Fibroblast of skin of scalp (primary cell): ENCODE measurements at places on chromosomes 2 and 18.

GRCh38 chr2:130300258-130300969, 42.3 kb upstream of the IMP4 start:
- no peak for DNase-seq

DNA sequence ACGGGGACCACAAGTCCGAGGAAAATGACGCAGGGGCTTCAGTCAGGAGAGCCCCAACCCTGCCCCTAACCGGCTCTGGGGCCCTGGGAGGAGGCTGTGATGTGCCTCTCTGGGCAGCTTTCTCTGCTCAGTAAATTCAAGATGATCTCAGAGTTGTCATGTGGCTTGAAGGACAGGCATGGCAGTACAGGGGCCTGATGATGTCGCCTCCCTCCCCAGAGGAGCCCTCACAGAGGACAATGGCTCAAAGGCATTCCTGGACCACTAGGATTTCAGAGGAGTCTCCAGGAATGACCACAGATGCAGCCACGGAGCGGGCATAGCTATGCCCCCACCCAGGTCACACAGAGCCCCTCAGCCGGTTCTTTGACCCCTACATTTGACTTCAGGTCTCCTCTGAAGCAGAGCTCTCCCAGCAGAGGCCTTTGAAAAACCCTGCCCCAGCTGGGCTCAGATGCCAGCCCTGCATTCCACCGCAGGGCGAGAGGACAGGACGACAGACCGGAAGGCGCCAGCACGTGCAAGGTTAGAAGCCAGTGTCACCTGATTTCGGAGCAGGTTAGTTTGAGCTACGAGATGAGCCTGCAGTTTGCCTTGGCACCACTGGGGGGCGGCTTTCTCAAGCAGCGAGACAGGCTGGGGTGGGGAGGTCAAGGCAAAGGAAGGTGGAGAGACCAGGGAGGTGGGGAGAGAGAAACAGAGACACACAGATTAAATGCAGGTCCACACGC, 39.2 kb downstream of the BIN1 start:
- DNase-seq: peak; percentile 58

DNA sequence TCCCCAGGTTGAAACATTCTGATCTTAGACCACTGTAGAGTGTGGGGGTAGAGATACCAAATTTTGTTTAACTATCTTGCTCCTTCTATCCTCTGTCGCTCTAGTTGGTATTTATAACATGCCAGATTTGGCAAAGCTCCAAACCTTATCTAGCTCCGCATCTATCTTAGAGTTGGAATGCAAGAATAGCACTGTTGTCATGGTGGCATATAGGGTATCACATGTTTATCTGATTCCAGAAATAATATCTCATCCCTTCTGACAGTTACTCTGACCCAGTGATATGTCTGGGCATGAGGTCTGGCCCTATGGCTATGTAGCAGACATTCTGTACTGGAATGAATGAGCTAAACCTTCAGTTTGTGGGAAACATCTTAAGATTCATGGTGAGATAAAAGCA, 51.7 kb downstream of the CABYR start:
- peak; percentile 20 for DNase-seq

DNA sequence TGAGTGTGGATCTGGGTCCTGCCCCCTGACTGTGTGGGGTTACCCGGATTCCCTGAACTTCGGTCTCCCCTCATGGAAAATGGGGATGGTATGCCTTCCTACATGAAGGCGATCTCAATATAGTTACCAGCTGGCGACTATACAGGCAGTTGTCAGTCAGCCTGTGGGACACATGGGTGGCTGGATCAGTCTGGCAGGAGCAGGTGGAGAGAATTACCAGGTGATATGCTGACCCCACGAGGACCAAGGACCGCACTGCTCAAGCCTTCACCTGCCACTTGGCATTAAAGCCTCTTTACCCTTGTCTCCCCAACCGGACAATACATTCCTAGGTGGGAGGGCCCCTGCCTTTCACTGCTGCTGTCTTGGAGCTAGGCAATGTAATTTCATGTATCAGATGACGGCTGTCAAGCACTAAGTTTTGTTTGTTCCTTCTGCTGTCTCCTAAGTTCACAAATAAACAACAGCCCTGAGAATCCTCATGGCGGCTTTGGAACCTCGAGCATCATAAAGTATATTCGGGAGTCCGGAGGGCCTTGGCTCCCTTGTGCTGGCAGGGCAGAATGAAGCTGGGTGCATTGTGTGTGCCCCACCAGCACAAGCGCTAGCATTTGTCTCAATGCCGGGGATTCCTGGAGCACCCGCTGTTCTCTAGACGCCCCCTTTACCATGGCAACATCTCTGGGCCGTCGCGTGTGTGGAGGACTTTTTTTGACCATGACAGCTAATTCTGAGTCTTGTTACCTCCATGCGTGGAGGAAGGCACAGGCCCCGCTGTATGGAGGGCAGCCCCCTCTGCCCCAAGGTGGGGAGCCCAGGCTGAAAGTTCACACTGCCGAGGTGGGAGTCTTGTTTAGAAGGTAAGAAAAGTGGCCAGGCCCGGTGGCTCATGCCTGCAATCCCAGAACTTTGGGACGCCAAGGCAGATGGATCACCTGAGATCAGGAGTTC, 48.6 kb downstream of the PDCL3 start:
- no peak for DNase-seq

- no peak for DNase-seq
Measured at GRCh38 chr2:10704034-10704594, 14.3 kb upstream of the NOL10 start.

DNA sequence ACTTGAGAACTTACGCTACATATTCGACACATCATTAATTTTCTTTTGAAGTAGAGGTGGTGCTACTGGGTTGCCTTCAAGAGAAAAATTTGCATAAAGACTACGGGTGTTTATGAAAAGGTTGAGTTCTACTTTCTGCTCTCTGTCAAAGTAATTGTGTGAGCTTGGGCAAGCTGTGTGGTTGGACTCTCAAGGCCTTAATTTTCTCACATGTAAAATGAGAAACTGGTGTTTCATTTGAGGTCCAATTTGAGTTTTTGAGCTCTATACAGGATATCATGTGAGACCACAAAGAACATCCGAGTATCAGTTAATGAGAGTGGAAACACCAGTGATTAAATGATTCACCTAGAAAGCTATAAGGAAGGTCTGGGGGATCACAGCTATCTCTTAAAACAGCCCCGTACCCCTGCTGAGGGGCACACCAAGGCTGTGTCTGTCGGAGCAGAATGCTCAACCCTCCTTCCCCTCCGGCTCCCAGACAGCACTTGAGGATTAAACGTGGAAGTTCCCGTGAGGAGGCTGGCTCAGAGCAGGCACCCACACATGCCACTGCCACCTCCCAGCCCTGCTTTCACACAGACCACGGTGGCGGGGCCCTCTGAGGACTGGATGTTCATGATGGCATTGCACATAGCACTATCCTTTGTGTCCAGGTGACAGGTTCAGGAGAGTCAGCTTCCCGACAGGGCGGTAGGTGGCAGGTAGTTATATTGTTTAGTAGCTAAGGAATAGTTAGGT, 191.8 kb downstream of the RNF144A start:
- no peak for DNase-seq

DNA sequence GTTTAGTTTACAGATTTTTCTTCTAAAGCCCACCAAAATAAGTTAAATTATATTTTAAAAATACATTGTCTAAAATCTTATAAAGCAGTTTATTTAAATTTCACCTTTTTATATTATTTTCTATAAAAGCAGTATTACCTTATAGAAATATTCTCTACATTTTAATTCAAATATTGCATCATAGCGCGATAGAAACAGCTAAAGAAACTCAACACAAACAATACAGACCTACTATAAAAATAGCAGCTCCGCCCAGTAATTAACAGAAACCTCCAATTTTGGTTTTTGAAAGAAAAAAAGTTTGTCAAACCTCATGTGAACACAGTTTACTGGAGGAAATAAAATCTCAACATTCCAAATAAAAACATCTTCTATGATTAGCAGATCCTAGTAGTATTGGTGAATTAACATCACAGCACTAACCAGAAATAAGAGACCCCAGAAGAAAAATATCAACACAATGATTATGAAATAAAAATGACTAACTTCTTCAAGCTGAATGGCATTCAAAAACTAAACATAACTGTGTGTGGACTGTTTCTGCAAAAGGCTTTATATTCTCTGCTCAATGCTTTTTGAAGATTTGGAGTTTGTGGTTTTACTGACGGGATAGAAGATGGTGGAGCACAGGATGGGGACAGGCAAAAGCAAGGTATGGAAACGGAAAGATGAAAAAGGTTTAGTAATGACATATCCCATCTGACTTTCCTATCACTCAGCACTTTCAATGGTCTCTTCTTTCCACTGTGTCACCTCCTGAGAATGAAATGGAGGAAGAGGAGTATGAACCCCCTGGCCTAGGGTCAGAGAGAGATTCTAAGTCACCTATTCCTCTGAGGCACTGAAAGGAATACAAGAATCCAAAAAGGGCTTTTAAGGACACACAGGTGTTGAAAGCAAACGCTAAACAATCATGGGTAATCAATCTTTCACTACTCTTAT, 17.5 kb downstream of the MAP4K3 start:
- peak; percentile 71 for DNase-seq

GRCh38 chr2:10875126-10875525, 36.6 kb upstream of the KCNF1 start:
- no peak for DNase-seq

DNA sequence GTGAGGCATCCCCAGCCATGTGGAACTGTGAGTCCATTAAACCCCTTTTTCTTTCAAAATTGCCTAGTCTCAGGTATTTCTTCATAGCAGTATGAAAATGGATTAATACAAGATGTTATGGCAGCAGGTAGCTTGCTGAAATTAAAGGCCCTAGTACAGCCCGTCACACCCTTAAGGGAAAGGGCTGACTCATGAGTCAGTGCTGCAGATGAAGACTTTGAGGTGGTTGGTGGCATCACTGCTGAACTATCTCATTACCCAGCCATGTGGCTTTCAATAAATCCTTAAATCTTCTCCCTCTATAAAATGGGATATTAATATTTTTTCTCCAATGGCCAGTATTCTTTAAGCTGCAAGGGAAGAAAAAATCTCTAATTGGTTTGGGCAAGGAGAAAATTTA, 226.1 kb upstream of the CCDC68 start:
- peak; percentile 22 for DNase-seq

GRCh38 chr2:134190062-134190806, 63.6 kb upstream of the MGAT5 start:
- DNase-seq: no peak

GRCh38 chr18:64175432-64175831, 26.5 kb upstream of the LINC00305 start:
- no peak for DNase-seq

DNA sequence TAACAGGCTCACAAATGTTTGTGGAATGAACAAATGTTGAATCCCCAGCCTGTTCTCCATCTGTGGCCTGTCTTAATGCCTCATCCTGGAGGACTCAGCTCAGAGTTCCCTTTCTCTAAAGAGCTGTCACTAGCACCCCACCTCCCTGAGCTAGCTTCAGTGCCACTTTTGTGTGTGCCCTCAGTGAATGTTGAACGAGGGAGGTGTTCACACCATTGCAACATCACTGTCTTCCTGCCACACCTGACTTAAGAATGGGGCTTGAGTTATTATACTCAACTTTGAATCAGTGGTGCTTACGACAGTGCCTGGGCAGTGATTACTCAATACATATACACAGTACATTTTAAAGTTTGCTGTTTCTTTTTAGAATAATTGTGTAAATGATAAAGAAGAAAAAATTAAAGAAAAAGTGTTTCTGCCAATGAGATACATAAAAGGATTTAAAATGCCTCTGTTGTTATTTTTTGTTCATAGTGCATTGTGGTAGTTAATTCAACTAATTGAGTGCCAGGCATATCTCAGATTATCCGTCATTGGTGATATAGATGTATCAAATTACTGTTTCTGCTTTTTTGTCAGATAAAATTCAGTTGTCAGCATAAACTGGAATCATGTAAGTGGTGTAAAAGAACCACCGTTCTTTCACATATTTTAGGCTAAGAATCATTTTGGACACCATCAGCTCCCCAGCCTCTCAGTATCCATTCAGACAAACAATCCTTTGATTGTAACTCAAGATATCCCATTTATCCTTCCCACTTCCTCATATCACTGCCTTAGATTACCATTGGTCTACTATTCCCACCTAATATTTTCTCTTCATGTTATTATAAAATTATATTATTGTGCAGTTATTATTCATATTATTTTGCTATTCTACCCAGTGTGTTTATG, 304.7 kb downstream of the PTPRM start:
- no peak for DNase-seq

- no peak for DNase-seq
Measured at GRCh38 chr2:200993097-200993496, 29.6 kb upstream of the ORC2 start.

GRCh38 chr18:3623769-3624545, 174.0 kb downstream of the TGIF1 start:
- DNase-seq: peak; percentile 98

GRCh38 chr2:165681841-165682240, 112.2 kb downstream of the GALNT3 start:
- no peak for DNase-seq

GRCh38 chr18:8695932-8696517, 9.3 kb upstream of the MTCL1 start:
- DNase-seq: no peak

- DNase-seq: no peak
Measured at GRCh38 chr2:176418768-176419167, 149.5 kb downstream of the MTX2 start.

- DNase-seq: no peak
Measured at GRCh38 chr2:39399570-39399969, 37.5 kb downstream of the MAP4K3 start.

- DNase-seq: peak; percentile 61
Measured at GRCh38 chr2:177334940-177335543, 57.5 kb upstream of the AGPS start.

DNA sequence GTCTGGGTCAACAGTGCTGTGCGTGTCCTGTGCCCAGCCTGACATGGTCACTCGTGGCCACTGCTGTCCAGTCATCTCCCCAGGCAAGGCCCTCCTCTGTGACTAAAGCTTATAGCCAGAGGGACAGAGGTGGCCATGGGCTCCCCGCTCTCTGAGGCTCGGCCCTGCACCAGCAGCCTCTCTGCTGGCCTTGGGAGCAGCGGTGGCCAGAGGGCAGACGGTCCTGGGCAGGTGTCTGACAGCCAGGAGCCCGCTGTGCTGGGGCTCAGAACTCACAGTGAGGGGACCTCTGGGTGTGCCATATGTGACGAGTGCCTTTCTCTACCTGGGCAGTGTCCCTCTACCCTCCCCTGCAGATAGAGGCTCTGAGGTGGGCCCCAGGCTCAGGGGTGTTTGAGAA, 98.7 kb downstream of the FAM210A start:
- DNase-seq: no peak

- peak; percentile 85 for DNase-seq
Measured at GRCh38 chr2:99858951-99859596, 283.3 kb downstream of the AFF3 start.

DNA sequence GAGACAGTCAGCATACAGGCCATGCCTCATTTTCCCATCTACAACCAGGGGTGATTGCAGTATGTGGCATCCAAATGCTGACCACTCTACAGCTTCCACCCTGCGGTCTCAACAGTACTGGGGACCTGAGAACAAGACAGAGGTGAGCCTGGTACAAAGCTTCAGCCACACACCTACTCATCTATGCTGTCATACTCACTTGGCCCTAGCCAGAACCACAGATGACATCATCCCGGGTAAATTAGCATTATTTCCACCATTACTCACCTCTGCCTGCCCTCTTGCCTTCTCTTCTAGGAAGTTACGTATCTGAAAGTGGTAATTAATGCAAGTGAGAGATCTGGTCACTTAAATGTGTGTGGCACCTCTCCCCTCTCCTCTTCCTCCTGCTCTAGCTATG, 208.2 kb upstream of the ARL4C start:
- DNase-seq: peak; percentile 30

GRCh38 chr18:58526425-58527284, 102.2 kb downstream of the ALPK2 start:
- DNase-seq: no peak
